ENCODE measurements at places on chromosomes 3 and 15.

DNA sequence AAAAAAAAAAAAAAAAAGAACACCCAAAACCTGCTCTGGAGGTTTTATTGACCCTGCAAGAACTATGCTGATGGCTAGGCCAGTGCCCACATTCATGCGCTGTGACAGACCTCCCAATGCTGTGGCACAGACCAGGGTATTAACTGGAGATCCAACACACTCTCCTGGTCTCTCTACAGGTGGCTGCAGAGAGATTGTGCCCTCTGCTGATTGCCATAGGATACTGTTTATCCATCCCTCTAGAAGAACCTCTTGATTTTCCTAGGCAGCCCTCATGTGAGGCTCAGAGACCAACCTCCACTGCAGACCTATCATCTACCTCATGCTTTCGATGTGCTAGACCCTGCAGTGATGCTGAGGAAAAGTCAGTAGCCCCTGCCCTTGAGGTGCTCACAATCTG lies 125.5 kb upstream of the TRIM42 start:
- DNase-seq = no peak

DNA sequence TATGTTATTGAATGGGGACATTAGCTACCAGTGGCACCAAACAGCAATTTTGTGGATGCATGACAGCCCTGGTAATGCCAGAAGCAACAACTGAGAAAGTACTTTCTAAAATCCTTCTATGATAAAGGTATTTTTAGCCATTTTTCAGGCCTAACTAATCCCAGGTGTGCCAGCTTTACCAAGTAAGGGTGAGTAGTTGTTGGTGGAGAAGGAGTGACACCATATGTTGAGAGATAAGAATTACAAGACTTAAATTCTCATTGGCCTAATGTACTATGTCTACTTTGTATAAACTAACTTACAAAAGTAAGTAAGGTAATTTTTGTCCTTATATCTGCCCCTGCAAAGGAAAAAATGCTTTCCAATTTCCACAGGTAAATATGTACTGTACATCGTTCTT lies 4.1 kb upstream of the COX17 start:
- no peak for DNase-seq

DNA sequence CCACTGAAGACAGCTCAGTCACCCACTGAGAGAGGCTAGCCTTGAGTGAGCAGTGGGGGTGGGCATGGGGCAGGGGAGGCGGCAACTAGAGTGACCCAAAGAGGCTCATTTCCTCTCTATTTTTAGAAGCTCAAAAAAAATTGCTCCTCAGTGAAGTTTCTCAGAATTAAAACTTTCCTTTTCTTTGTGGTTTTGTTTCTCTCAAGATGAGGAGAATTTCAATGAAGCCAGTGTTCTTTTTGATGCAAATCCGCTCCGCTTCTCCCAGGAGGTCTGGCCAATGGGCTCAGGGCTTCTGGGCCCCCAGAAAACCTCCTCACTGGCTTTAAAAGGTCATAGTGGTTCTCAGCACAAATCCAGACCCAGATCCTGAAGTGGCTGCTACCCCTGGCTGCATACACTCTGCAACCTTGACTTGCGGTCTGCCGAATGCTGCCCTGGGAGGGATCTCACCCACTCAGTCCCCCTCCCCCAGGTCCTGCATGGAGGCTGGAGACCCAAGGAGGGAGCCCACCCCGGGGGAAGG lies at the start of gene ACSBG1:
TSS of gene ACSBG1 (minus strand) at position 51 of the 526 bp plus-strand sequence. CDS start 64 bp downstream, outside the sequence.
- DNase-seq = no peak

DNA sequence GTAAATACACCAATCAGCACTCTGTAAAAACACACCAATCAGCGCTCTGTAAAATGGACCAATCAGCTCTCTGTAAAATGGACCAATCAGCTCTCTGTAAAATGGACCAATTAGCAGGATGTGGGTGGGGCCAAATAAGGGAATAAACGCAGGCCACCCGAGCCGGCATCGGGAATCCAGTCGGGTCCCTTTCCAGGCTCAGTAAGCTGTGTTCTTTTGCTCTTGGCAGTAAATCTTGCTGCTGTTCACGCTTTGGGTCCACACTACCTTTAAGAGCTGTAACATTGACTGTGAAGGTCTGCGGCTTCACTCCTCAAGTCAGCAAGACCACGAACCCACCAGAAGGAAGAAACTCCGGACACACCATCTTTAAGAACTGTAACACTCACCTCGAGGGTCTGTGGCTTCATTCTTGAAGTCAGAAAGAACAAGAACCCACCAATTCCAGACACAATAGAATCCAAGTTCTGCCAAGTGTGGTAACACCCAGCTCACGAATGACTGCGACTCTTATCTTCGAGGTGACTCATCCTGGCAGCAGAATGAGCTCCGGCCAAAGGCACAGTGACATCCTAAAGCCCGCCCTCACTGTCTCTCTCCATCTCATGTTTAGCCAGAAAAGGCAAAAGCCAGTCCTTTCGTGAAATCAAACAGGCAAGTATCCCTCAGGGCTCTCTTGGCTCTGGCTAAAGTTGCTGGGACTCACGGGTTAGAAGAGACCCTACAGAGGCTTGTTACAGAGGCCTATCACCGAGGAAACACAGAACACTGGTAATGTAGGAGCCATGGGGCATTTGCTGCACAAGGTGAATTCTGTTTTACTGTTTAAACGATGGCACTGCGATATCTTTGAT lies 155.2 kb downstream of the FAM43A start:
- DNase-seq = no peak

GRCh38 chr3:18964640-18965039 lies 183.7 kb upstream of the KCNH8 start:
- DNase-seq = no peak

DNA sequence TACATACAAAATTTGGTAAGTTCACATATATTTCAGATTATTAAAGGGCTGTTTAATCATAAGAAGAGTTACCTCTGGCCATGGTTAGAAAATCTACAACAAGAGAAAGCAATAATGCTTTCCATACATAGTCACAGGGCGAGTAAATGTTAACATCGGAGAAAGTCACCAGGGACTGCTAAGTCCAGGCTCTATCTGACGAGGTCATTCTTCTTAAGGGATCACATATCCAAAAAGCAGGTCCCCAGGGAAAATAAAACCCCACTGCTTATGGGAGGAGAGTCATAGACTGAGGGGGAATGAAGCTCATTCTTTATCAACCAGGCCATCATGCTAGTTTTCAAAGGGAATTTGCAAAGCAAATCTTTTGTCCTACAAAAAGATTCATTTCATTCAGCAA lies 3.1 kb downstream of the PCYT1A start:
- DNase-seq = no peak

DNA sequence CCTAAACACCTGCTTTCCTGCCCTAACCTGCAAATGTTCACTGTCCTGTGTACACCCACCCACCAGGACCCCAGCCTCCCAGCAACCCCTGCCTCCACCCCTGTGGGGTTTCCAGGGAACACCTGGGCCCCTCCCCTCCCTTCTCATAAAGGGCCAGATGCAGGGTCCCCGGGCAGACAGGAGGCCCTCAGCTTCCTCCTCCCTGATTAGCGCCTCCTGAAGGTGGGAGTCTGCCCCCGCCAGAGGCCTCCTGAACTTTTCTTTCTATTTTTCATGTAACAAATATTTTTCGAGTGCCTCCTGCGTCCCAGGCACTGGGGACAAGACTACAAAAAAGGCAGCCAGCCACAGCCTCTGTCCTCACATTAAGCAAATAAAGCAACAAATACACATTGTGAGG lies 135.4 kb upstream of the LINGO1 start:
- DNase-seq = no peak

- no peak for DNase-seq
Observed at GRCh38 chr3:143847787-143848631, at the start of gene SLC9A9. SLC9A9 (minus strand) TSS chr3:143848468; CDS start chr3:143848322, 146 bp downstream.

GRCh38 chr3:194140520-194141414 lies 4.8 kb downstream of the HES1 start:
- no peak for DNase-seq

GRCh38 chr3:39118931-39119660 lies 11.6 kb downstream of the TTC21A start:
- DNase-seq = no peak

- DNase-seq = no peak
Observed at GRCh38 chr3:112498914-112499711, at the start of gene BTLA. BTLA (minus strand) TSS chr3:112499472; CDS start chr3:112499358, 114 bp downstream.

DNA sequence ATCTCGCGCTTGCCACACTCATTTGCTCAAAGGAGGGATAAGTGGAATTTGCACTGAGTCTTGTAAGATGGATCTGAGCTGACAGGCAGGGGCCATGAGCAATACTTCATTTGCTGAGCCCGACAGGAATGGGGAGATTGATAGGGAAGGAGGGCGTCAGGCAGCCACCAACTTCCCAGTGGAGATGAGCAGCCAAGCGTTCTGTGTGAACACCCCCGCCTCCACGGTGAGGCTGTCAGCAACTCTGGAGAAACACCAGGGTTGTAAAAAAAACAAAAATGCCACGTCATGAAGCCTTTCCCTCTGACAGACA lies 36.8 kb downstream of the TLE3 start:
- no peak for DNase-seq

DNA sequence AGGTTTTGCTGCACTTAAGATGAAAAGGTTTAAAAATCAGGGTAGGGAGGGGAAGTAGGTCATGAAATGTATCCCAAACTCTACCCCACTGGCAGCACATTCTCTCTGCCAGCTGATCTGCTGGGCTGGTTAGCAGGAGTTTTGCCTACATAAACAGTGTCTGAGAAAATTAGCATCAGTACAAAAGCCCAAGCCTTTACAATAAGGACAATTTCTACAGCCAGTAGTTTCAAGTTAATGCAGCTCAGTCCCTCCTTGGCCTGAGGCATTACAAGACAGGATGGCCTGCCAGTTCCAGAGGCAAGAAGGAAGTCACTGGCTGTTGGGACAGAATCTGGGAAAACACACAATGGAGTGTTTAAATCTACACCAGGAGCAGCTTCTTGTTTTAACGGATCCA lies 32.8 kb downstream of the NCEH1 start:
- DNase-seq = no peak

DNA sequence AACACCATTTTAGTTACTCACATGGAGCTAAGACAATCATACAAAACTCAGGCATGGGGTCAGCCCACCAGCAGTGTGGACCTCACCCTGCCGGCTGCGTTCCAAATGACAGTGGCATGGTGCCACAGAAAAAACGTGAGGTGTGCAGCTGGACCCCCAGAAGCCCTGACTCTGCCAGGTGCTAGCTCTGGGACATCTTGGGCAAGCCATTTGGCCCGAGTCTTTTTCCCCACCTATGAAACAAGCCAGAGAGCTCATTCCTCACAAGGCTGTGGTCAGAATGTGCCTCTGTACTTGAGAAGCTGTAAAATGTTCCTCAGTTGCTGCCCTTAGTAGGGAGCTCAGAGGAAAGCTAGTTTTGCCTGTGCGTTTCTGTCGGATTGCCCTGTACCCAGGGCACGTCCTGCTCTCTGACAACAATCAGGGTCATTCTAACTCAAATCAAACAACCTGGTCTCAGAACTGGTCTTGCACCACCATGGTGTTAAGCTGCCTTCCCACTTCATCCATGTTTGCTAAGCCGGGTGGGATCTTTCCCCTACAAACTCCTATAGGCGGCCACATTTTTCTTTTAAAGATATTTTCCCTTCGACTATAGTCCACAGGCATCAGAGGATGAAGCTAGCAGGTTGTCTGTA lies 44.9 kb downstream of the LIPC start:
- DNase-seq = no peak

GRCh38 chr3:56928379-56929068 lies 126.8 kb upstream of the ARHGEF3 start:
- no peak for DNase-seq

- DNase-seq = no peak
Observed at GRCh38 chr15:47129033-47129432, 588.3 kb upstream of the SEMA6D start.

DNA sequence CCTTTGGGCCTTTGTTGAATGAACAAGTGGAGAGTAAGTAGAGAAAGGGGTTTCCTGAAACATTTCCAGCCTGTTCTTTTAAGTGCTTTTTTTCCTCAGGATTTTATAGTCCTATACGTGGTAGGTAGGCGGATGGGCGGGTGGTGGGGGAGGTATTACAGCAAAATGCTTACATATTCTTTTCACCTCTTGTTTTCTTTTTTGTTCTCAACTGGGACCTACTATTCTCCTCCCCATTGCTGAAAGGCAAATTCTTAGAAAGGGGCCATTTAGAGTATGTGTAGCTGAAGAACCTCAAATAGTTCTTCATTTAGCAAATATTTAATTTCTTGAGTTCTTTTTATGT lies 135.8 kb downstream of the FNDC3B start:
- DNase-seq = no peak

- DNase-seq = no peak
Observed at GRCh38 chr3:71308836-71309235, 274.7 kb downstream of the FOXP1 start.

GRCh38 chr3:5029715-5030114 lies 50.5 kb downstream of the BHLHE40 start:
- DNase-seq = no peak

- no peak for DNase-seq
Observed at GRCh38 chr15:37218351-37218916, 118.1 kb upstream of the MEIS2 start.

GRCh38 chr3:171228240-171228639 lies 201.7 kb upstream of the SLC2A2 start:
- DNase-seq = no peak

GRCh38 chr3:134333522-134334181 lies 40.6 kb downstream of the AMOTL2 start:
- no peak for DNase-seq

DNA sequence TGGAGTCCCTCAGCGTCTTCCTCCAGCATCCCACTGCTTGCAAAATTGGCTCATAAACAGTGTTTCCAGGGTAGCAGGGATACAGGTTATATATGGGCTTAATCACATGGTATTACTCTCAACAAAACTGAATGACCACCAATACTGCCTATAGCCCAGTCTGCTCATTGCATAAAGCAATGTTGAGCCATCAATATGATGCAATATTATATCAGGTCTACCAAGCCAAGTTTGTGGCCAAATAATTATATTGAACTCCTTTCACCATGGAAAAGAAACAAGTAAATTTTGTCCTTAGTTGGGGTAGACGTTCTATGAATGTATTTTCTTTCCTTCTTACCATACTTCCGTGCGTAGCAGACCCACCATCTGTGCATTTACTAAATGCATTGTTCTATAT lies 652.3 kb downstream of the ROBO1 start:
- no peak for DNase-seq

DNA sequence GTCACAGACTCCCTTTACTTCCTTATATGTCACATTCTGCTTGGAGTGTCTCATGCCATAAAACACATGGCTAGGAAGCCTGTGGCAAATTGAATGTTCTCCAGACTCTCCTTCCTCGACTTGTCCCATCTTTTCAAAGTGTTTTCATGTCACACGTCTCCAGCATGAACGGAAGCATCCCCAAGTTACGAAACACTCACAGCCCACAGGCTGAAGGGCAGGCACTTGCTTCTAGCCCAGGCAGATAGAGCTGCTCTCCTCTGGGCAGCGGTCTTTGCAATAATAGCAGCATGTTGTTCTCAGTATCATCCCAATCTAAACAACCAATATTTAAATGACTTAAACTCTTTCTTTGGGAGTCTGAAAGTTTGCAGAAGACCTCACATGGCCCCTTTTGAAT lies 85.3 kb upstream of the ADAMTS9 start:
- no peak for DNase-seq

DNA sequence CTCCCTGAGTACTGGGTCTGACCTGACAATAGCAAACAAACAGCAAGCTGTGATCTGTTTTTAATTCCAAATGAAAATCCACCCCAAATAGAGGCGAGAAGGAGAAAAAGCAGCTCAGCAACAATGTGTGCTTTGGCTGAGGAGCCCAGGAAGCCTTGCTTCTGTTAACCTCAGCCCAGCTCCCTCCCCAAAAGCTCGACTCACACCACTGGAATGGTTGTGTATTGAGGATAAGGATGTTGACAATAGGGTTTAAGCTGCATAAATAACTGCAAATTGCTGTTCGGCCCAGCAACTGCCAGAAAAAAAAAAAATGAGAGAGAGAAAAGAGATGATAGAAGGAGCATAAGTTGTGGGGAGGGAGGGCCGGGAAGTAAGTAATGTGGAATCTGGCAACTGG lies 104.0 kb upstream of the TBC1D5 start:
- DNase-seq = no peak
